ENCODE measurements at places on chromosomes 16 and 17.

DNA sequence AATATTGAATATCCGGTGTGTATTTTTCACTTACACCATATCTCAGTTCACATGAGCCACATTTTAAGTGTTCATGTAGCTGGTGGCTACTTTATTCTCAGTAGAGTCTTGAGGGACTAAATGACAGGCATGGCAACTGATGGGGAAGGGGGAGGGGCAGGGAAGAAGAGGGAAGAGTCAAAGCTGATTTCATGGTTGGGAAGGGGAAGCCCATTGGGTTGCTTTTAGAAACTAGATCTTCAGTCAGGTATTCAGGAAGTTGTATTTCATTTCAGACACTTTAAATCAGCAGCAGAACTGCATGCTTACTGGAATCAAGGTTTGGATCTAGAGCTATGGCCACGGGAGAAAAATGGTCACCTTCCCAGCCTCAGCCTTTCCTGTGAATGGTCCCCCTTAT, 2.9 kb upstream of the WIPI1 start:
- no peak for DNase-seq

- DNase-seq = no peak
Observed at GRCh38 chr17:8821446-8822105, 22.4 kb upstream of the MFSD6L start.

- no peak for DNase-seq
Observed at GRCh38 chr17:21482189-21482865, 106.2 kb downstream of the KCNJ12 start.

DNA sequence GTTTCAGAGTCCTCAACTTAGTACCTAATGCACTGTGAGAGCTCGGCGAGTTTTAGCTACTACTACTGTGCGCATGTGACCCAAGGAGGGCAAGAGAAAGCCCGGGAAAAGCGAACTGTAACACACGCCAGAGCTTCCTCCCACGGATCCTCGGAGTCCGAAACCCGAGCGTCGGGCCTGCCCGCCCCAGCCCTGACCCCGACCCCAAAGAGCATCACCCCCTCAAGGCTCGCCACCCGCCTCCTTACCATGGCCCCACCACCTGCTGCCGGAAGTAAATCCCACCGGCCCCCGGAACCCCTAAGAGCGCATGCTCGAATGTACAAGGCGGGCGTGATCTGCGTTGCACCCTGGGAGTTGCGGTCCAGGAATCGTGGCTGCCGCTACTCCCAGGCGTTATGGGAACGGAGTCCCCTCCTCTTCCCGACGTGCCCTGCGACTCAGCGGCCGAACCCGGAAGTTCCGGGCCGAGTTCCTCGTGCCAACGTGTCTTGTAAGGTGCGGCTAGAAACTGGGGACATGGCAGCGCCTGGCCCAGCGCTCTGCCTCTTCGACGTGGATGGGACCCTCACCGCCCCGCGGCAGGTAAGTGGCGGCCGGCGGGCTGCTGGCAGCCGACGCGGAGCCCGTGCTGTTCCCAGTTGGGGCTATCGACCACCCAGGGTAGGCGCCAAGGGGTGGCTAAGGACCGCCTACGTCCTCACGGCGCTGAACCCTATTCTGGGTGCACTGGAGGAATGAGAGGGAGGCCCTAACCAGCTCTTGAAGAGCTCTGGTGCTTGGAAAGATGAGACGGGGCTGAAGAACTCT, at the start of the genes PMM2 and TMEM186:
TSS of gene PMM2 (plus strand) at position 476 of the 810 bp plus-strand sequence. CDS start at position 520, 44 bp downstream.
TSS of gene TMEM186 (minus strand) at position 276 of the 810 bp plus-strand sequence. CDS start at position 251, 25 bp downstream.
- peak; percentile 97 for DNase-seq

DNA sequence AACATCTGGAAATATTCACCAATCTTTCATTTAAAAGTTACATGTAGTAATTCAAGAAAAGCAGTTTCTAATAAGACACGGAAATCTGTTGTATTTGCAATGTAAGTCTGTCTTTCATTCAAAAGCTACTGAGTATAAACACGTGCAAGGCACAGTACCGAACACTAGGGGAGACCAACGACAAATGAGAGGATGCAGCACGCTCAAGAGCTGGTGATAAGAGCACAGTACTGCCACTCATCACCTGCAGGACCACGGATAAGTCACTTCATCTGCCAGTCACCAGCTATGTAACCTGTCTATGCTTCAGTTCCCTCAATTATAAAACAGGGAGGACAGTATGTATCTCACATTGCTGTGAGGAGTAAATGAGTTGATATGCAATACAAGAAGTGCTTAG, 67.1 kb downstream of the CLEC18A start:
- no peak for DNase-seq

- DNase-seq = peak; percentile 70
Observed at GRCh38 chr16:69329369-69330285, 761 bp downstream of the PDF start.

DNA sequence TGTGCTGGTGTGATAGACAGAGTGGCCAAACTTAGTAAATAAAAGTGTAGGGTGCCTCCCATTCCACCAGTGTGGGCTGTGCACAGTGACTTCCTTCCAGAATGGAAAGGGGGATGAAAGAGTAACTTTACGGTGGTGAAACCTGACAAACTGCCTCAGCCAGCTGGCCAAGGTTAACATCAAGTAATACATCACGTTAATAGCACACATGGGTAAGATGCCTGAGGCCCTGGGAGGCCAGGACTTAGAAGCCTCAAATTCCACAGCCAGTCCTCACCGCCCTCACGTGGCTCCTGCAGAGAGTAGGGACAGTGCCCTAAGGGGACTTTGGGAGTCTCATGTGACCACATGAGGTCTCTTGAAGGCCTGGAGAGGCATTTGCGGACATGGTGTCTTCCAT, 14.1 kb downstream of the RMI2 start:
- DNase-seq = no peak

- DNase-seq = no peak
Observed at GRCh38 chr17:71071837-71072236, 902.5 kb downstream of the KCNJ2 start.

DNA sequence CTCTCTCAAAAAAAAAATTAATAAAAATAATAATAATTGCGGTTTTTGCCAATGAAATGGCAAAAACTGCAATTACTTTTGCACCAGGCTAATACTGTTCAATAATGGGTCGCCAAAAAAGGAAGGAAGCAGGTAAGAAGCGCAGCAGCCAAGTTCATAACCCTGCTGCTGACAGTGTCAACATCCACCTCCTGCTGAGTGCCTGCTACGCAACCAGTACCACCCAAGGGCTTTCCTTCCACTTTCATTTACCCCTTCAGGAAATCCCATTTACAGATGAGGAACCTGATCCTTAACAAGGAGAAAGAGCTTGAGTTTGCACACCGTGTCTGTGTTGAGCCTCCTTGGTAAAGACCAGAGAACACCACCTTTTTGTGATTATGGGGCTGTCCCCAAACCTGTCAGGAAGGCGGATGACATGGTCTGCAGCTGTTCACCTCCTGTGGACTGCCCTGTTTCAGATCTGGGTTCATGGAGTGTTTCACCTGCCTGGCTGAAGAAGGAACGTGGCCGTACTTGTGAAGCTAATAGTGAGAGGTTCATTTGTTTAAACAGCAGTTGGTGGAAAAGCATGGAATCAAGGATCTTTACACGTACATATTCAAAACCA, 378.0 kb downstream of the SLC39A11 start:
- no peak for DNase-seq

- no peak for DNase-seq
Observed at GRCh38 chr17:49741009-49741691, 22.8 kb downstream of the FAM117A start.

- DNase-seq = no peak
Observed at GRCh38 chr17:76635039-76635438, 8.5 kb downstream of the ST6GALNAC1 start.

GRCh38 chr17:82346342-82347300, 12.4 kb upstream of the TEX19 start:
- no peak for DNase-seq

DNA sequence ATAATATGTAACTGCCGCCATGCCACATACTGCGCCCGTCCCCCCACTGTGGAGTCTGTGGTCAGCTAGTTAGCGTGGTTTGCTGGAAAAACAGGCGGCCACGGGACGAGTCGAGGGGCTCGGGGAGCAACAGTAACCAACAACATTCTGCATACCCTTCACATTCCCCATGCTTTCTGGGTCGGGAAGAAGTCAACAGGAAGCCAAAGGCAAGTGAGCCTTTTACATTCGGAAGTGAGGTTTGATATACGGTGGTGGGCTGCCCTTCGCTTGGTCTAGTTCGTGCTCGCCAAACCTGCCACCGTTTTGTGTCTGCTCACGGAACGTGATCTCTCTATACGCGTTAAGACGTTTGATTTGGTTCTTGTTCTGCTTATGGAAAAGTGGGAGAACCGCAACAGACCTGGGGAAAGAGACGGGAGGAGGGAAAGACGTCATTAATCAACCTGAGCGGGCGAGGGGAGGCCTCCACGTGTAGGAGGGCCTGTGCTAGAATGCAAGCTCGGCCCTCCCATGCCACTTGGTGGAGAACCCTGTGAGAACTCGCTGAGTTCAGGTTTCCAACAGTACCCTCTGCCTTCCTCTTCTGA, 28.9 kb upstream of the CFAP20 start:
- DNase-seq = no peak

- peak; percentile 54 for DNase-seq
Observed at GRCh38 chr17:19727501-19728078, 11.2 kb upstream of the SLC47A2 start.

- DNase-seq = no peak
Observed at GRCh38 chr16:57688987-57689761, 5.4 kb upstream of the DRC7 start.

DNA sequence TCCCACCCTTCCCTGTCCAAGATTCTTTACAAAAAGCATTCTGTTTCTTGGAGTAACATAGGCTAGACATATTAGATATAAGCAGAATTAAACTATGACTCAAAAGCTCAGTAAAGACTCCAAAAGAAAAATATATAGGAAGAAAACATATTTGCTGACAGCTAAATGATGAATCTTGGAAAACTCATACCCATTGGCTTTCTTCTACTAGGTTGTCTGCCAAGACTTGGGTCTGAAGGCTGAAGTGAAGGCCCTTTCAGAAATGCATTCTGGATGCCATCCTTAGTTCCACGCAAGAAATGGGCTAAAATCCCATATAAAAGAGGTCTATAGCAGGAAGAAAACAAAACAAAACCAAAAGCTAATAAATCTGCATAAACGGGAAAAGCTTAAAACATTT, 15.1 kb downstream of the CEP20 start:
- no peak for DNase-seq

- no peak for DNase-seq
Observed at GRCh38 chr16:89581045-89581695, 5.6 kb downstream of the CPNE7 start.

- DNase-seq = no peak
Observed at GRCh38 chr16:86396901-86397311, 113.4 kb upstream of the FOXF1 start.

DNA sequence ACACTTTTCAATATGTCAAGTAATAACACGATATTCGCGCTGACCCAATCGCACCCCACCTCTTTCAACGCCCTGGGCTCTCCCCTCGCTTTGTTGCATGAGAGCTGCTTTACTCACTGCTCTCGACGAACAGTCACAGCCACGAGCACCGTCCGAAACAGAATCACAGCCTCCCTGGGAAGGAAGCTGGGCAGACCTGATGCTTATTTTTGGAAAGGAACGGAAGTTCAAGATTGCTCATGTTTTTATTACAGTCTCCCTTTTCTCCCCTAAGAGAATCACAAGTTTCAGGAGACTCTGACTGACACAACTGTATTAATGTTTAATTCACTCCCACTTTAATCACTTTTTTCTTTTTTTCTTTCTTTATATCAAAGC, 67.8 kb downstream of the ANKRD11 start:
- DNase-seq = peak; percentile 42

DNA sequence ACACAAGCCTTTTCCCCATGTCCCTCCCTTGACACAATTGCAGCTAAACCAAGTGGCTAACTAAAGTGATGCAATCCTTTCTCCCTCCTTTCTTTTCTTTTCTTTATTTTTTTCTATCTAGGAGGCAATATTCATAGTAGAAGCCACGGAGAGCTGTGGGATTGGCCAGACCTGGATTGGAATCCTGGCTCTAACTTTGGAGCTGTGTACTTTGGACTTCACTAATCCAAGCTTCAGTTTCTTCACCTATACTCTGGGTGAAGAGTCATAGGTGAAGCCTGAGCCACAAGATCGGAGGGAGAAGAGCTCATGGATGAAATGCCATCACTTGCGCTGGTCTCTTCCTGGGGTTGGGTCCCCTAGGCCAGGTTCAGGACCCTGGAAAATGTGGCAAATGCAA, 177.2 kb downstream of the IRX5 start:
- no peak for DNase-seq

- no peak for DNase-seq
Observed at GRCh38 chr17:40338058-40338457, 26.5 kb downstream of the GJD3 start.

- DNase-seq = no peak
Observed at GRCh38 chr17:65455154-65455971, 106.1 kb downstream of the AXIN2 start.

DNA sequence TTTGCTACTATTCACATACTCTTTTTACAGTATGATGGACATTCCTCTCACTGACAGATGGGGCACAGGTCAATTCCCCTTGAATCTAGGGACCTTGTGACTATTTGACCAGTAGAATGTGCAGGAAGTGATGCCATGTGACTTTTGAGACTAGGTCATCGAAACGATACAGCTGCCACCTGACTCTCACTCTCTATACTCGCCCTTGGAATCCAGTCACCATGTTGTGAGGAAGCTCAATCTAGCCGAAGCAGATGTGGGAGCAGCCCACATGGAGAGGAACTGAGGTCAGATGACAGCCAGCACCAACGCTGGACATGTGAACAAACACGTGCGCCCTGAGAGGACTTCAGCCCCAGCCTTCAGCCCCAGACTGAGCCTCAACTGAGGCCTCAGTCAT, 148.2 kb upstream of the CDC42EP4 start:
- no peak for DNase-seq

DNA sequence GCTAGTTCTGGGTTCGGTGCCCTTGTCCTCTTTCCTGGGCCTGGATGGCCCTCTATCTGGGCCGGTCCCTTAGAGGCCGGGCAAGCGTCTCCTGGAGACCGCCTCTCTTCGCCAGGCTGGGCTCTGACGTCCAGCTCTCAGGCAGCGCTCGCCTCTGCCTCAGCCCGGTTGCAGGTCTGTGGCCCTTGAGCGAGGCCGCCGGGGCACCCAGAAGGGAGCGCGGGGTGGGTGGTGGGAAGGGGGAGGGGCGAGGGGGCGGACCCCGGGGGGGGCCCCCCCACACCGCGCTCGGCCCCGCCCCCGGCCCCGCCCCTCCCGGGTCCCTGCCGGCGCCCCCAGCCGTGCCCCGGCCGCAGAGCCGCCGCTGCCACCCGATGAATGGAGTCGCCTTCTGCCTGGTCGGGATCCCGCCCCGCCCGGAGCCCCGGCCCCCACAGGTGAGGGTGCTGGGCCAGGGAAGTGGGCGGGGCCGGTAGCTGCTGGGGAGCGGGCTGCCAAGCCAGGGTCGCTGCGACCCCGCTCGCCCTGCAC, at the start of gene ARHGAP23:
TSS of gene ARHGAP23 (plus strand) at position 353 of the 531 bp plus-strand sequence. CDS start at position 375, 22 bp downstream.
- DNase-seq = peak; percentile 78

- no peak for DNase-seq
Observed at GRCh38 chr16:51050377-51050706, 100.7 kb downstream of the SALL1 start.

GRCh38 chr16:56956756-56957155, 5.0 kb upstream of the CETP start:
- DNase-seq = no peak
